Muscle of leg (tissue), 16 donors: ENCODE measurements at places on chromosomes 1 and 21. TPM values are rescaled to one million over a fixed set of nuclear protein-coding genes. Genes with fewer than 3 reads are reported as not detected.

Gene CCDC185
- not detected for total RNA-seq

Gene CFAP126
- total RNA-seq = not detected

Gene CRABP2
- total RNA-seq = 268 TPM

Gene ZRANB2
- 52.3 TPM for total RNA-seq

Gene HCRTR1
- total RNA-seq = 0.04 TPM
